ENCODE measurements at places on chromosomes 3 and 15.

- H3K27ac ChIP-seq = no peak overlapping the region
- no peak for DNase-seq
- no peaks in the 10 kb centered on the region for H3K27me3 ChIP-seq
- H3K4me3 ChIP-seq = no peak overlapping the region
Measured at GRCh38 chr3:64594134-64594533, 93.7 kb downstream of the ADAMTS9 start.

DNA sequence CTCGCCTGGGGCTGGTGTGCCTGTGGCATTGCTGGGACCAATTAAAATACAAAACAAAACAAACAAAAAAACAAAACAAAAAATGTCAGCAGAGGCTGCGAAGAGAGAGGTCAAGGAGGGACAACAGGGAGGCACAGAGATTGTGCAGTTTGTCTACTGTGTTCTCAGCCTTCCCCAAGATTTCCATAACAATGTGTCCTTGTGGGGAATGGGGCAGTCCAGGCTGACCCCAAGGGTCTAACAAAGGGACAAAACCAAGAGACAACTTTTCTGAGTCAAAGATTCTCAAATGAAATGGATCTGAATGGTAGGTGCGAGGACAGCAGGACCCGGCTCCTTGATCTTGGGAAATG, 46.4 kb upstream of the TRPM1 start:
- no peak for DNase-seq
- H3K27ac ChIP-seq = no peak overlapping the region
- no peak overlapping the region for H3K4me3 ChIP-seq
- peaks cover 7% of the 10 kb centered on the region for H3K27me3 ChIP-seq

- H3K27me3 ChIP-seq = no peaks in the 10 kb centered on the region
- DNase-seq = no peak
- H3K4me1 ChIP-seq = peaks cover 6% of the 10 kb centered on the region
- peaks cover 28% of the 10 kb centered on the region for H3K36me3 ChIP-seq
- H3K4me3 ChIP-seq = no peak overlapping the region
Measured at GRCh38 chr3:127012091-127012490, 29.2 kb downstream of the PLXNA1 start.

GRCh38 chr3:190208196-190208595, 87.5 kb upstream of the P3H2 start:
- H3K27ac ChIP-seq = no peak overlapping the region
- no peak overlapping the region for H3K4me3 ChIP-seq
- no peaks in the 10 kb centered on the region for H3K4me1 ChIP-seq
- DNase-seq = no peak
- H3K36me3 ChIP-seq = no peaks in the 10 kb centered on the region

GRCh38 chr15:25783607-25784540, 79.3 kb downstream of the ATP10A start:
- H3K36me3 ChIP-seq = no peaks in the 10 kb centered on the region
- H3K27ac ChIP-seq = no peak overlapping the region
- peaks cover 7% of the 10 kb centered on the region for H3K4me1 ChIP-seq
- no peak overlapping the region for H3K4me3 ChIP-seq
- H3K27me3 ChIP-seq = peaks cover 15% of the 10 kb centered on the region

- H3K27me3 ChIP-seq = no peaks in the 10 kb centered on the region
- H3K36me3 ChIP-seq = no peaks in the 10 kb centered on the region
- DNase-seq = no peak
- no peak overlapping the region for H3K27ac ChIP-seq
Measured at GRCh38 chr3:29181872-29182271, 99.0 kb upstream of the RBMS3 start.

GRCh38 chr3:149599236-149599635, 58.6 kb downstream of the WWTR1 start:
- no peaks in the 10 kb centered on the region for H3K36me3 ChIP-seq
- no peak overlapping the region for H3K27ac ChIP-seq
- peaks cover 1% of the 10 kb centered on the region for H3K27me3 ChIP-seq
- H3K4me1 ChIP-seq = peaks cover 12% of the 10 kb centered on the region

DNA sequence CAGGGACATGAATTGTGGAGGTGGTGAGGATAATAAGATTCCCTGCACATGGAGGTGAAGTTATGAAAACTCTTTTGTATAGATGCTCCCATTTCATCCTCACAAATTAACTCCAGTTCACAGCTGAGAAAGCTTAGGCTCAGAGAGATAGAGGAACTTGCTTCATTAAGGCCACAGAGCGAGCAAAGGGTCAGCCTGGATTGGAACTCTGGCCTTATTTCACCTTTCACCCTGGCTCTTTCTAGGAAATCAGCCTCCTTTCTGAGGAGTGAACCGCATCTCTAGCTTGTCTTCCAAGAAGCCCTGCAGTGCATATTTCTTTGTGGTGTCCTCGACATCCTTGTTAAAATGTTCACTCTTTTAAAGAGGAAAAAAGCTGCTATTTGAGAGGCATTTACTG, 58.0 kb upstream of the SLC25A26 start:
- DNase-seq = no peak
- H3K27ac ChIP-seq = no peak overlapping the region
- no peak overlapping the region for H3K4me3 ChIP-seq
- no peaks in the 10 kb centered on the region for H3K4me1 ChIP-seq
- H3K27me3 ChIP-seq = peaks cover 10% of the 10 kb centered on the region

GRCh38 chr3:11662392-11662990, 18.8 kb upstream of the VGLL4 start:
- no peaks in the 10 kb centered on the region for H3K27me3 ChIP-seq
- H3K27ac ChIP-seq = no peak overlapping the region
- DNase-seq = no peak
- peaks cover 1% of the 10 kb centered on the region for H3K4me1 ChIP-seq
- H3K36me3 ChIP-seq = no peaks in the 10 kb centered on the region

- H3K27me3 ChIP-seq = peaks cover 14% of the 10 kb centered on the region
- H3K4me1 ChIP-seq = peaks cover 15% of the 10 kb centered on the region
- no peaks in the 10 kb centered on the region for H3K36me3 ChIP-seq
- H3K4me3 ChIP-seq = no peak overlapping the region
Measured at GRCh38 chr3:131794766-131795388, 239.9 kb downstream of the CPNE4 start.

GRCh38 chr3:4721511-4721911, 228.4 kb downstream of the ITPR1 start:
- H3K4me3 ChIP-seq = no peak overlapping the region
- no peak overlapping the region for H3K27ac ChIP-seq
- no peak for DNase-seq
- no peaks in the 10 kb centered on the region for H3K4me1 ChIP-seq
- peaks cover 88% of the 10 kb centered on the region for H3K36me3 ChIP-seq

- H3K4me3 ChIP-seq = peak overlapping the region; percentile 69
- H3K27me3 ChIP-seq = no peaks in the 10 kb centered on the region
- DNase-seq = no peak
- no peaks in the 10 kb centered on the region for H3K36me3 ChIP-seq
Measured at GRCh38 chr3:194101592-194102432, 34.1 kb upstream of the HES1 start.

GRCh38 chr15:66053991-66054390, 184.7 kb downstream of the RAB11A start:
- H3K4me1 ChIP-seq = no peaks in the 10 kb centered on the region
- H3K4me3 ChIP-seq = no peak overlapping the region
- no peaks in the 10 kb centered on the region for H3K36me3 ChIP-seq
- peaks cover 5% of the 10 kb centered on the region for H3K27me3 ChIP-seq

DNA sequence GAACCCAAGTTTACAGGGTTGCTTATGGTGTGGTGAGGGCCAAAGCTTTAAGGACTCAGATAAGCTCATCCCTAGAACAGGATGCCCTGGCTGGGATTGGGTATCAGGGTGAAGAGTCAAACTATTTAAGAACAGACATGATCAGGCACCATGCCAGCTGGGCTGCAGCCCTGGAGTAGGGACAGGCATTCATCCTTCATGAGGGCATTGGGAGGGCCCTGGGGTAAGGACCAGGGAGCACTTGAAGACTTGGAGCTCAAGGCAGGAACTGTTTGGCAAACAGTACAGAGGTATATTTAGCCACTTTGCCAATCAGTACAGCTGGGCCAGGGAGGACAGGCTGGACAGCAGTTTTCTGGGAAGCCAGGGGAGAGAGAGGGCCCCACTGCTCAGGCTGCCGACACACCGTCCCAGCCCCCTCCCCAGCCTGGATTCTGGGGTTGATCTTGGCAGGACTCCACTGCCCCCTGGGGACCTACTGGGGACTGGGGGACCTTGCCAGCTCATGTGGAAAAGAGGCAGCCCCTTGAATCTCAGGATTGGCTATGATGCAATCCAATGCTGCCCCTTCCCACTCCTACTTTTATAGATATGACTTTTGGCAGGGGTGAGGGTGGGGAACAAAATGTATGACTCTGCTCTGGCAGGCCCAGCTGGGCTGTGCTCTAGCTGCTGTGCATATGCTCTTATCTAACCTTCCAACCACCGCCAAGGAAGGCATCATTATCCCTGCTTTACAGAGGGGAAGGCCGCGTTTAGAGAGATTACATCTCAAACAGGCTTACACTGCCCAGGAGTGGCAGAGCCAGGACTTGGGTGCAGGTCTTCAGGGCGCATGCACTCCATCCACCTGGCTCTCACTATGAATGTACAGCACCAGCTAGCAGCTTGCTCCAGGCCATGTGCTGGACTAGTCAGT, 2.3 kb downstream of the PLA2G4E start:
- no peak overlapping the region for H3K4me3 ChIP-seq
- H3K27me3 ChIP-seq = peaks cover 4% of the 10 kb centered on the region
- no peaks in the 10 kb centered on the region for H3K4me1 ChIP-seq
- H3K27ac ChIP-seq = no peak overlapping the region
- H3K36me3 ChIP-seq = no peaks in the 10 kb centered on the region

DNA sequence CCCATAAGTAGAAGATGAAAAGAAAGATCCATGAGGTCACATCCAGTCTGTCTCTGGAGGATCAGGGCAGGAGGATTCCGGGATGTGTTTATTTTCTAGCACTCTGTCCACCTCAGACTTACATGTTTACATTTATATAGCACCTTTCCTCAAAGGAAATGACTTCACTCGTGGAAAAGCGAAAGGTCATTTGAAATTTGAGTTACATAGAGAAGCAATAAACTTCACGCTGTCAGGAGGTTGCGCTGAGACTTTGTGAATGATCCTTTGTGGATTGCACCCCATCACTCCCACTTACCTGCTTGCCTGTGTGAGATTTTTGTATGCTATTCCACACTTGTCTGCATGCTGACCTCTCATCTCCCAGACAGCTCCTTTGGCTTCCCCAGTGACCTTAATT, 540.5 kb downstream of the AGBL1 start:
- H3K27ac ChIP-seq = no peak overlapping the region
- no peaks in the 10 kb centered on the region for H3K27me3 ChIP-seq
- no peak for DNase-seq
- no peaks in the 10 kb centered on the region for H3K36me3 ChIP-seq
- no peak overlapping the region for H3K4me3 ChIP-seq
